Ammon's horn (tissue), 1 donor: ENCODE measurements at places on chromosomes 3 and 15.

DNA sequence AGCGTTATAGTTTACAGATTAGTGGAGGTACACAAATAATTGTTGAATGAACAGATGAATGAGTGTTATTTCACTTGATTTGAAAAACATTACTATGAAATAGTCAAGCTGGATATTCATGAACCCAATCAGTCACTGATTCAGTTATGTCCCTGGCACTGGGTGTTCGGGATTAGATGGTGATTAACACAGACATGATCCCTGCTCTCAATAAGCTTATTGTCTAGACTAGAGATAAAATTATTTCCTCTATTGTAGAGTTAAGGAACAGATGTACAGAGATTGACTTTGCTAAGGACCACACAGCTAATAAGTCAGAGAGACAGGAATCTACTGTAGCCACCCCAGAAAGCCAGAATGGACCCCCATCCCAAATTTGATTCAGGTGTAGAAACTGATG, 963 bp downstream of the GRAMD1C start:
- no peak for DNase-seq

DNA sequence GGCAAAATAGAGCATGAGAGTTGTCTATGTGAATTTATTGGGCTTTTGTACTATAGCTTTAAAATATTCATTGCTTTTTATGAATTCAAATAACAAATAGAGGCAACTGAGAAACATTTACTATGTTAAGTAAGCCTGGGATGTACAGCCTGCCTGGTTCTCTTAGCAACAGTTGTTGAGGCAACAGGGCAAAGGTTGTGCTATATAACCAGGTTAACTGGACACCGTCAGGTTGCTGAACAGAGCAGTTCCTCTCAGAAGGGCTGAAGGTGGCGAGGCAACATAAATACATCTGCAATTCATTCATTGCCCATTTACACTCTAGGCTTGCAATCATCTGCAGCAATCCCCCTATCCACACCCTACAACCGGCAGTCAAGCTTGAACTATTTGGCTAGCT, 78.2 kb downstream of the GTF2E1 start:
- DNase-seq = no peak

DNA sequence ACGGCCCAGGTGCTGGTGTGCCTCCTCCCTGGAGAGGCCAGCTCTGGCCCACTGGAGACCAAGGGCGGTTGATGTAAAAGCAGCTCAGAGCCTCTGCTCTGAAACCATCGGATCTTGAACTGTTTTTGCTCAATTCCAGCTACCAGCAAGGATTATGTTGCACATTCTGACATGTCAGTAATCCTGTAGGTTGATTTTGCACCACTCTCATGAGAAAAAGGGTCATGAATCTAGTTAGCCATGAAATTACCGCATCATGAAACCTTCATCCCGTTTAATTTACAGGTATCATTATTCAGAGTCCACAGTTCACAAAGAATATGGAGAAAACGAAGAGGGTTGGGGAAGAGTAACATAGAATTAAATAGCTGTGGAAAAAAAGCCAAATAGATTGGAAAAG, 120.4 kb upstream of the NSMCE3 start:
- DNase-seq = no peak

DNA sequence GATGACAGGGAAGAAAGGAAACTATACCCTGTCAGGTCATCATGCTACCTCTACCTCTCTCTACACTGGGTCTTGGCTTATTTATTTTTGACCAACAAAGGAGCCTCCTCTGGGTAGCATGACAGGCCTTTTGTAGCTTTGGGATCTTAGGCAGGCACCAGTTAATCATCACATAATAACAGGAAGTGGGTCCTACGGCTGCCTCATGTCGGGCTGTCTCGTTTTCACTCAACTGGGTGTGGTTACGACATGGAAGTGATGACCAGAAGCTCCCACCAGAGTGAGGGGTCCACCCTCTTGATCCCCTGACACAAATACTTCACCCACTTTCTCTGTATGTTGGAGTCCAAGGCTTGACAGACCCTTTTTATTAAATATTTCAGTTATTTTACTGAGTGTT, 105.3 kb downstream of the CD47 start:
- no peak for DNase-seq

DNA sequence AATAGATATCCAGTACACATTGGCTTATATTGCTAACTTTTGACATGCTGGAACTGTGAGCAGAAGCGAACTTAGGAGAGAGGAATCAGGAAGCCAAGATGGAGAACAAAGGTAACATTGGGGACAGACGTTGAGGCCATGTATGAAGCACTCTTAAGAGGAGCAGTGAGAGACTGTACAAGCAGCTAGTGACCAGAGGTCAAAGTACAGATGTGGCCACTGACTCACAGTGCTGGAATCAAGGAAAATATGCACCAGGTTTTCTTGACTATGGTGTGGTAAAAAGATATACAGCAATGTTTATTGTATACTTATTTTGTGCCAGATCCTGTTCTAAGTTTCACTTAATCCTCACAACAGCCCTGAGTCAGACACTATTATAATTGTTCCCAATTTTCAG, 2.0 kb upstream of the IL20RB start:
- DNase-seq = no peak

- DNase-seq = no peak
These were observed 837.6 kb upstream of the DPPA4 start for GRCh38 chr3:110174908-110175307.

DNA sequence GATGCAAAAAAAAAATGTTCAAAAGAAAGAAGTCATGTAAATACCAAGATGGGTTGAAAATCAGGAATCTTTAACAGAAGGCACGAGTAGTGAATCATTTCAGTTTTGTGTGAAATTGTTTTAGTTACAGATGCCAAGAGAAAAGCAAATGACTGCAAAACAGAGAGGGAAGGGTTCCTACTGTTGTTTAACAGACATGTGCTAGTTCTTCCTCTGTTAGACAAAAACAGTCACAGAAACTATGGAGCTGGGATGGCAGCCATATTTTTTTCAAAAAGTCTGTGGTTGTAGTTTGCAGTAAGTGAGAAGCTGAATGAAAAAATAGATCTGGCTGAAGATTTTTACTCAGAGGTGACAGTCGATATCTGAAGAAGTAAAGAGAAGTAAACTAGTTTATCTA, 511.9 kb downstream of the ZIC1 start:
- peak; percentile 25 for DNase-seq
